ENCODE measurements at places on chromosomes 16 and 17.

DNA sequence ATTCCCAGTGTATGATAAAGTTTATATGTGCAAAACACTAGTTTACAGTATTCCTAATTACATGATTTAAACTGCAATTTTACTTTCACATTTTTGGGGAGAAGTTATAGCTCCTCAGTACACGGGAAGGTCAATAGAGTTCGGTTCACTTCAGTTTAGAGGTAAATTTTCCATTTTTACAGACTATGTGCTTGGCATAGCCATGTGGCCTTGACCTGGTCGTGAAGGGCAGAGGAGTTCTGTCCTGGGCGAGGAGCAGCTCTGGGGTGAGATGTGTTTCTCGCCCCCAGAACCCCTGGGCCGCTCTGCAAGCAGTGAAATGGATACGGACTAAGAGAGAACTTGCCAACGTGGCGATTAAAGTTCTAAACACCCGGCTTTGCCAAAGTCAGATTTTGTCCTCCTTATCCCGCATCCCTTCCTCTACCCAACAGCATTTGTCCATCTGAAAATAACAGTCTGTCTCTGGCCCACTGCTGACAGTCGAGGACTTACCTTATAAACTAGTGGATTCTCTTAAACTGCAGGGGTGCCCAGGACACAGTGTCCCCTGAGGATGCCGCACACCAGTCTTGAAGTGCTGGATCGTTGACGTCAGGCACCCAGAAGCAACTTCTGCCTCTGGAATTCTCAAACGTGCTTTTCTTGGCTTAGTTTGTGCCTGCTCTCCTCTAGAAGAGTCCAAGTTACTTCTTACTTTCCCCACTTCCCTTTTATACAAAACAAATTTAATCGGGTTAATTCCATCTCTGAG, 1.5 kb upstream of the SIAH1 start:
- no peak for DNase-seq

- no peak for DNase-seq
Measured at GRCh38 chr16:10622036-10622921, 41.9 kb upstream of the EMP2 start.

DNA sequence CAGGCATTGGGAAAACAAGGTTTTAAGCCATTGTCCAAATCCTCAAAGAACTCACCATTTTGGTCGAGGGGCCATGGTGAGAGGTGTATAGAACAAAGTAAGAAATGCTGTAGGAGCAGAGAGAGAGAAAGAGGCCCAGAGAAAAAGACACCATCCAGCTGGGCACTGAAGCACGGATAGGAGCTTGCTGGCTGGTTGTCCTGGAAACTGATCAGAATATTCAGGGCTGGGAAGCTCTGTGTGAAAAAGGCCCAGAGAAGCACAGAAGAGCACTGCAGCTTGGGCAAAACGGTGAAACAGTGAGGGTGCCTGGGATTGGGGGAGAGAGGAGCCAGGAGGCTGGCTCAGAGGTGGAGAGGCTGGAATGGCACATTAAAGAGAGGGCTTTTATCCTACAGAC, 16.5 kb downstream of the HS3ST3B1 start:
- DNase-seq, result no peak

DNA sequence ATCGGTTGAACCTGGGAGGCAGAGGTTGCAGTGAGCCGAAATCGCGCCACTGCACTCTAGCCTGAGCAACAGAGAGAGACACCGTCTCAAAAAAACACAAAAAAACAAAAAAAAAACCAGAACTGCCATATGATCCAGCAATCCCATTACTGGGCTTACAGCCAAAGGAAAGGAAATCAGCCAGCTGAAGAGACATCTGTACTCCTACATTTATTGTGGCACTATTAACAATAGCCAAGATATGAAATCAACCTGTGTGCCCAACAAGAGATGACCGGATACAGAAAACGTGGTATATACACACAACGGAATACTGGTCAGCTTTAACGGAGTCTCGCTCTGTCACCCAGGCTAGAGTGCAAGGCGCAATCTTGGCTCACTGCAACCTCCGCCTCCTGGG, 14.6 kb downstream of the FANCA start:
- DNase-seq, result no peak

DNA sequence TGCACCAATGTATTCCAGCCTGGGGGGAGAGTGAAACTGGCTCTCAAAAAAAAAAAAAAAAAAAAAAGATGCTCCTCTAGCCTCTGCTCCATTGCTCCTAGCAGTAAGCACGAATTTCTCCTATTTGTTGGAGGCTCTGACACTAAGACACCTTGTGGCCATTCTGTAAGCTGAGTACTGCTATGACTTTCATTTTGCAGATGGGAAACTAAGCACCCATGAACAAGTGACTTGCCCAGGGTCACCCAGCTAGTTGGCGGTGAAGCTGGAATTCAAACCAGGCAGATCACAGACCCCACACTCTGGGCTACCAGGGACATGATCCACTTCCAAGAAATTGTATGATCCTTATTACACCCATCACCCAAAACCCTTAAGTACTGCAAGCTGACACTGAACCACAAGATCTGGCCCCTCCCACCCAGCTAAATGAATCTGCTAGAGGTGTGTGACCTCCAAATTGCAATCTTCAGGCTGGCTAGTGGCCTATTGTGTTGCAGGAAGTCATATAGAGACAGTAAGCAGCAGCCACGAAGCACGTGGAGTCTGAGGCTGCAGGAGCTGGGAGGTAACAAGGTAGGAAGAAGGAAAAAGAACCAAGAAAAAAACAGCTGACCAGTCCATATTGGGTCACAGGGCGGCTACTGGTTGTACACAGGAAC, 209.4 kb downstream of the XYLT1 start:
- no peak for DNase-seq

GRCh38 chr17:48628649-48629410, 2.7 kb upstream of the HOXB9 start:
- no peak for DNase-seq

GRCh38 chr17:71709271-71709890, 411.4 kb upstream of the SOX9 start:
- no peak for DNase-seq

DNA sequence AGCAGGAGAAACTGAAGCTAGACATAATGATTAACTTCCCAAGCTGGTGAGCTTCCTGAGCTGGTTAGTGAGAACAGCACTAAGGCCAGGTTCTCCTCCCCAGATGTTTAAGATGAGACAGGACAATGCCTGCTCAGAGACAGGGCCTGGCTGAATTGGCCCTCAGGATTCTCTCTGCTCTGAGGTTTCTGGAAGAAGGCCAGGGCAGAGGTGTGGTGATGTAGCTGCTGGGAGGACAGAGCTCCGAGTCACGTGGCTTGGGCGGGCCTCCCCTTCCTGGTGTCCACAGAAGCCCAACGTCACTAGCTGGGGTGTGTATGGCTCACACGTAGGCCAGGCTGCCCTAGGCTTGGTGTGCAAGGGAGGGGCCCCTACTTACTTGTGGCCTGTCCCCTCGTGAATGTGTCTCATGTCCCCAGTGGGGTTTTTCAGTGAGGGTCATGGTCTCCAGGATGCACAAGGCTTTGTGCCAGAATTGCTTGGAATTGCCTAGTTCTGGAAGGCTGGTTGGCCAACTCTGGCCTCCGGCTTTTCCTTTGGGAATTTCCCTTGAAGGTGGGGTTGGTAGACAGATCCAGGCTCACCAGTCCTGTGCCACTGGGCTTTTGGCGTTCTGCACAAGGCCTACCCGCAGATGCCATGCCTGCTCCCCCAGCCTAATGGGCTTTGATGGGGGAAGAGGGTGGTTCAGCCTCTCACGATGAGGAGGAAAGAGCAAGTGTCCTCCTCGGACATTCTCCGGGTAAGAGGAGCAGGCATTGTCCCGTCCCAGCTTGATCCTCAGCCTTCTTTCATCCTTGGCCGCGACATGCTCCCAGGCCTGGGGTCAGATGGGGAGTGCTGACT, 3.4 kb downstream of the NOD2 start:
- DNase-seq, result peak; percentile 58

DNA sequence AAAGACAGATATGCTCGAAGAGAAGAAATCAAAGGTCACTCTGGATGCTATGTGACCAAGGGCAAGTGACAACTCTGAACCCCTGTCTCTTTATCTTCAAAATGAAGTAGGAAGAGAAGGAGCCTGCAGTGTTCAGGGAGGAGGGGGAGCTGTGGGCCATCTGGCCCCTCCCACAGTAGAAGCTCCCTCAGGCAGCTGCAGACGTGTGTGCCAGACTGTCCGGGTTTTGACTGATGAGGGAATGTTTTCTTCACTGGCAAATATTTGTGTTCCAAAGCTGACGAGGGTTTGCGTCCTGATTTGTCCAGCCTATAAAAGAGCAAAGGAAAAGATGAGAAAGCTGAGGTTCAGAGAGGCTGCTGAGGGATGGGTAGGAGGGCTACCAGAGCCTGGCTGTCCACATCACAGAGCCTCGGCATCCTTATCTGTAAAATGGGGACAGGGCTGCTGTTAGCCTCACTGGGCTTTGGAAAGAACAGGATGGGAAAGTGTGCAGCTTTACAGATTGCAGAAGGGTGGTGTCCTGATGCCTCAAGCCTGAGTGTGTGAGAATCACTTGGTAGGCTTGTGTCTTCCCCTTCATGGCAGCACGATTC, 1.8 kb upstream of the GINS2 start:
- no peak for DNase-seq

DNA sequence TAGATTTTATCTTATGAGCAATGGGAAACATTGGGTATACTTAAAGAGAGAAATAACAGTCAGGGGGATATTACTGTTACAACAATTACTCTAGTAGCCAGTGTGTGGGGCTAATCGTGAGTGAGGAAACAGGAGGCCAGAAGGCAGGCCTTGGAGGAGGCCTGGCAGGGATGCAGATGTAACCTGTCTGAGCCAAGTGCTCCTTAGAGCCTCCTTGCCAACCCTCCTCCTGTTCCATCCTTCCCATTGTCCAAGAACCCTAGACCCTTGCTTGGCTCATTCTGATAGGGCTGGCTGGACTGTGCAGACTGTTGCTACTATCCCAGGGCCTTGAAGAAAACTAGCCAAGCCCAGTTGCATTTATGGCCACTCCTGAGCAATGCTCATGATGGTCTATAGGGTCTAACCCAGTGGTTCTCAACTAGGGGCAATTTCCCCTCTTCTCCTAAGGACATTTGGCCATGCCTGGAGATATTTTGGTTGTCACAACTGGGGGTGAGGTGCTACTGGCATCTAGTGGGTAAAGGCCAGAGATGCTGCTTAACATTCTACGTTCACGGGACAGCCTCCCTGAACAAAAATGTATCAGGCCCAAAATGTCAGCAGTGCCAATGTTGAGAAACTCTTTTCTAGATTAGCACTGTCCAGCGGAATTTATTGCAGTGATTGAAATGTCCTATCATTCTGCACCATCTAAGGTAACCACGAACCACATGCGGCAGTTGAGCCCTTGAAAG, 24.4 kb upstream of the WSCD1 start:
- no peak for DNase-seq

GRCh38 chr17:11380761-11381160, 139.7 kb downstream of the SHISA6 start:
- DNase-seq, result no peak

DNA sequence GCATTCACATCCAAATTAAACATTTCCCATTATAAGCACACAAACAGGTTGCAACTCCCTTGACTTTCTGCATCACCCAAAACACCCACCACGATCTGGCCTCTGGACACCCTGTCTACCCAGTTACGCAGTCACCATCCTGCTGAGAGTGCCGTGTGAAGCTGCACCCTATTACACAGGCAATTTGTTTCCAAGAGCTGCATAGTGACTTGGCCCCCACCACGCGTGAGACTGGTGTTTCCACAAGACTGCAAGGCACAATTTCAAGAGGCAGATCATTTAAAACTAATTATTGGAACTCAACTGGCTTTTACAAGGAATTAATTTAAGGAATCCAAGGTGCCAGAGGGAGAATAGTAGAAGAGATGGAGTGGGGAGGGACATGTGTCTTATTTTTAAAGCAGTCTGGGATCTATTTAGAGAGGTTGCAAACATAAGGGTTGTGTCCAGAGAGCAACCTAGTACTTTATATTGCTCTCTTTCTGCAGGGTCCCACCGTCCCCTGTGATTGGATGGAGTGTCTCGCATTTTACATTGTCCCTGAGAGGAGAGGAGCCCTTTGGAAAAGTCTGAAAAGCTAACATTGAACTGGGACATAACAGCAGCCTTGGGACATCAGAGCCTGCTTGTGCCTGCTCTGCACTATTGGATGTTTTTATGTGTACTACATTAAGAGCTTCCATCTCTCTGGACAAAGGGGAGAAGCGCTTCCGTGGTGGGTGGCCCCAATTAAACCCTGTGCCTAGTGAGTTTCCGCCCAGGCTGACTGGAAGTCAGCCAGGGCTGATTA, 8.7 kb upstream of the ADAMTS18 start:
- DNase-seq, result no peak

DNA sequence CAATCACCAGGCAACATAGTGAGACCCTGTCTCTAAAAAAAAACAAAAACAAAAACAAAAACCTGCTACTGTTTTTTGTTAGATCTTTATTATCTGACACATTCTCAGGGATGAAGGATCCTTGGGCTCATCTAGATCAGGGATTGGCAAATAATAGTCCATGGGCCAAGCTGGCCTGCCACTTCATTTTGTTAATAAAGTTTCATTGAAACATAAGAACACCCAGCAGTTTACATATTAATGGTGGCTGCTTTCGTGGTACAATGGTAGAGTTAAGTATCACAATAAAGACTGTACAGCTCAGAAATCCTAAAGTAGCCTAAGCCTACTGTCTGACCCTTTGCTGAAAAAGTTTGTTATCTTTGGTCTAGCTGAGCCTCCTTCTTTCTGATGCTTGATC, 32.9 kb upstream of the CLEC18A start:
- DNase-seq, result no peak

DNA sequence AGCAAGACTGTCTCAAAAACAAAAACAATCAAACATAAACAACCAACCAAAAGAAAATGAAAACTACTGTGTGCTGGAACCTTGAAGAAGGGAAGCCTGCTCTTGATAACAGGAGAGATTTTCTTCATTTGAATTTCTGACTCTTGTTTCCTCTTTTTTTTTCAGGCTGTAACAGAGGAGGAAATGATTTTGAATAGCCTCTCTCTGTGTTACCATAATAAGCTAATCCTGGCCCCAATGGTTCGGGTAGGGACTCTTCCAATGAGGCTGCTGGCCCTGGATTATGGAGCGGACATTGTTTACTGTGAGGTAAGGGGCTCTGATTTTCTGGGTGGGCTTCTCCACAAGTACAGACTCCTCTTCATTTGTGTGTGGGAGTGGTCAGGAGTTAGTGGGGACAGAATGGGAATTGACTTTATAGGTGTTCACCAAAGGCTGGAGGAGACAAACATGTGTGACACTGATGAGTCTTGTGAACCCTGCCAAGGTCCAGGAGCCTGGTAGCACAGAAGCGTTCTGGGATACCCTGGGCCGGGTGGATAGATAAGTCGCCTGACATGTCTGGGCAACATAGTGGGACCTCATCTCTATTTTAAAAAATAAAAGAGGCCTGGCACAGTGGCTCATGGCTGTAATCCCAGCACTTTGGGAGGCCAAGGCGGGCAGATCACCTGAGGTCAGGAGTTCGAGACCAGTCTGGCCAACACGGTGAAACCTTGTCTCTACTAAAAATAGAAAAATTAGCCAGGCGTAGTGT, 14.9 kb downstream of the DUS2 start:
- no peak for DNase-seq

DNA sequence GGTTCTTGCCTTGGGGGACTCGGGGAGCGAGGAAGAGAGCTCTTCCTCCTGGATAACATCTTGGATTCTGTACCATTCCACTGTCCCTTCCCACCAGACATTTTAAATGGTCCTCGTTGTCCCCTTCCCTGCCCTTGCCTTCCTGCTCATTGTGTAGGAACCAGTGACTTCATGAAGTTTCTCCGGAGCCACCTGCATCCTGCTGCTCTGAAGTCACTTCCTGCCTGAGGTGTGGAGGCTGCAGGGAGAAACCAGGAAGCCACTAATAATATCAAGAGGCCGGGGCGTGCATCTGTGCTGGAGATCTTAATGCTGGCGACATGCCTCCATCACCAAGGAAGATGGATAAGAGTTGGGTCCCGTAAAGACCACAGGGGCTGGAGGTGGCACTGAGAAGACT, 6.2 kb upstream of the SLC16A13 start:
- no peak for DNase-seq

- DNase-seq, result no peak
Measured at GRCh38 chr16:71383054-71383773, 24.7 kb downstream of the CALB2 start.

Measured in T-helper 9 cell (primary cell).